Kidney (tissue), 22 donors: ENCODE measurements at places on chromosomes 5 and 9. TPM values are rescaled to one million over a fixed set of nuclear protein-coding genes. Genes with fewer than 3 reads are reported as not detected.

- H3K4me1 ChIP-seq: no peaks in the 10 kb centered on the region
- DNase-seq: no peak
- H3K4me3 ChIP-seq: no peak overlapping the region
- H3K27ac ChIP-seq: no peak overlapping the region
- no peaks in the 10 kb centered on the region for H3K36me3 ChIP-seq
Measured at GRCh38 chr5:54820346-54821134, 164.9 kb downstream of the ESM1 start.

DNA sequence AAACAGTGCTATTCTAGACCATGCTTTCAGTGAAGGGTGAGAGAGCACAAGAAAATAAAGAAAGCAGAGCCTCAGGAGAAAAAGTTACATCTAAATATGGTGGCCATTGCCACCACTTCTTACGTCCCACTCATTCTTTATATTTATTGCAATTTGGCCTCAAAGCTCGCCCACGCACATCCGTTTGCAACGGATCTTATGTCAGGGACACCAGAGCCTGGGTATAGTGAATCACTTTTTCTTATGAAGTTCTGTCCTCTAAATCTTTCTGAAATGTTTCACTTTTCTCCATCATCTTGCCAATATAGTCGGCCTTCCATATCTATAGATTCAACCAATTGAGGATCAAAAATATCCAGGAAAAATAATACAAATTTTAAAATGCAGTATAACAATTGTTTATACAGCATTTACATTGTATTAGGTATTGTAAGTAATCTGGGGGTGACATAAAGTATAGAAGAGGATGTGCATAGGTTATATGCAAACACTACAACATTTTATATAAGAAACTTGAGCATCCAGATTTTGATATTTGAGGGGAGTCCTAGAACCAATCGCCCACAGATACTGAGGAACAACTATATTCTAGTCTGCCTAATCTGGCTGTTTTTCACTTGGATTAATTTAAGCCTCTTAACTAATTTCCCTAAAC, 35.2 kb downstream of the GOLPH3 start:
- H3K27ac ChIP-seq: no peak overlapping the region
- H3K36me3 ChIP-seq: peaks cover 9% of the 10 kb centered on the region
- no peaks in the 10 kb centered on the region for H3K27me3 ChIP-seq
- DNase-seq: no peak
- H3K4me3 ChIP-seq: no peak overlapping the region
- H3K4me1 ChIP-seq: no peaks in the 10 kb centered on the region

- no peak for DNase-seq
Measured at GRCh38 chr5:57313716-57314115, 139.9 kb downstream of the GPBP1 start.

Gene ENTPD2
- total RNA-seq: 9.3 TPM

Gene EIF4E1B
- total RNA-seq: not detected

Gene GBGT1
- 21.6 TPM for total RNA-seq
